ENCODE measurements at places on chromosomes 1 and 21.

DNA sequence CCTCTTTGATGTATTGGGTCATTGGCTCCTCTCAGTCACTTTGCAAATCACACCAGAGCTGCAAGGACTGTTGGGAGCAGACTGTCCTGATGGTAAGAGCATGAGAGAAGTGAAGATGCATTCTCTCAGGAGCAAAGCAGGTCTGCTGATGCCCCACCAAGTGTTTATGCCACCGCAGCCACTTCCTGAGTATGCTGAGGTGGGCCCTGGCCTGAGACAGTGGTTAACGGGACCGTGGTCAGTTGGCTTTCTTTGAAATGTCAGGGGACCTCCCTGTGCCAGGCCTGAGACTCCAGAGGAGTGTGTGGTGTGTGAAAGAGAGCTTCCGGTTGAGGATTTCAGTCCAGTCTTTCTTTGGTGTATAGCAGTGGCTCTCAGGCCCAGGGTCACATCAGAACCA lies 79.4 kb downstream of the SPATA46 start:
- DNase-seq: no peak

DNA sequence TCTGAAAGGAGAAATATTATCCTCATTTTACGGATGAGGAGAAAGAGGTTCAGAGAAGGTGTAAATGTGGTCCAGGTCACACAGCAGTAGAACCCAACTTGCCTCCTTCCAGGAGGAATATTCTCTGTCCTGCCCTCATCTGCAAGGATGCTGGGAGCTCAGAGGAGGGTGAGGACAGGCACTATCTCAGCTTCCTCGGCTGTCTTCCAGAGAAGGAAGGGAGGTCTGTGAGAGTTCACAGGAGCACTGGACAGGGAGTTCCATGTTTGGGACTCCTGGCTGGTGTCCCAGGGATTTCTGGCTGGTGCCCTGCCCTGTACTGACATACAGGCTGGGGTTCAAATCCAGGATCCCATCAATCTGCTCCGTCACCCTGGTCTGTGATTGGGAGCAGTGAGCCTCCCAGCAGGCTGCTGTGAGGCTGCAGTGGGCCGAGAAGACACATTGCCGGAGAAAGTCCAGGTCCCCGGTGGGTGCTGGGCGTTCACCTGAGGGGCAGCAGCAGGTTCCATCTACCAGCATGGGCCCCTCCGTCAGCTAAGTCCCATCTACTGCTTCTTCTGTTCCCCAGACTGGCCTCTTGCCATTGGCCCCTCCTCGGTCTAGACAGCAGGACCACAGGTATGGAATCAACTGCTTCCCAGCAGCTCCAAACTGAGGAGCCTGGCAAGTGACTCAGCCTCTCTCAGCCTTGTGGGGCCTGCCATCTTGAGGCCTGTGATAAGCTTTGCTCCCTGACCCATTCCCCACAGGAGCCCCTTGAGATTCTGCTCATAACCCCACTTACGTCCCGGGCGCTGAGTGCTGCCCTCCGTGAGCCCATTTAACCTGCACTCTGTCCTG lies 8.5 kb upstream of the BSND start:
- DNase-seq: no peak

- DNase-seq: no peak
Observed at GRCh38 chr1:8591569-8591968, 225.9 kb downstream of the RERE start.

DNA sequence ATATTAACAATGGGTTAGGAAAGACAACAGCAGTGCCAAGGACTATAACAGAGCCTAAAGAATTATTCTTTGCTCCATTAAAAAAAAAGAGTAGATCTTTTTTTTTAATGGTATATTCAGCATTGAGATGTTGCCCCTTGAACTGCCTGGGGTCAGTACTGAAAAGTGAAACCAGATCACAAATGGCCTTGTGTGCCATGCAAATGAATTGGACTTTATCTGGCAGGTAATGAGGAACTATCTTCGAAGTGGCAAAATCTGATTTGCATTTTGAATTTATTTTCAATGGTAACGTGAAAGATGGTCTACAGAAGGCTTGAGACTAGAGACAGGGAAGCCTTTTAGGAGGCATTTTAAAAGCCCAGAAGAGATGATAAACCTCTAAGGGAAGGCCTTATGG lies 21.4 kb upstream of the PKN2 start:
- DNase-seq: no peak

- DNase-seq: no peak
Observed at GRCh38 chr1:7552402-7552801, 218.7 kb upstream of the VAMP3 start.

DNA sequence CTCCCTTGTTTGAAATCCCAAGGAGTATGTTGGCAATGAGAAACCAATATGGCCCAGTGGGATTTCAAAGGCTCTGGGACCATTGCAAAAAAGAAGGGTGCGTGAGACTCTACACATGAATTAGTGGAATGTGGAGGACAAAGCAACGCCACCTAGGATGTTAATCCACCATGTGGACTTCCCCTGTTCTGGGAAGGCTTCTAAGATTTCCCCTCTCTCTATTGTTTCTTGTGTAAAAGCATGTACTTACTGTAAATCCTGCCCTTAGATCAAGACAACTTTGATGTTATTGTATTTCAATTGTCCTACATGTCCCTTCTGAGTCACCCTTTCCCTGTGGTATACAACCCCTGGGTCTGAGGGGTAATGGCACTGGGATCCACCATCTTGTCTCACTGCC lies 4.7 kb upstream of the ACADM start:
- no peak for DNase-seq

DNA sequence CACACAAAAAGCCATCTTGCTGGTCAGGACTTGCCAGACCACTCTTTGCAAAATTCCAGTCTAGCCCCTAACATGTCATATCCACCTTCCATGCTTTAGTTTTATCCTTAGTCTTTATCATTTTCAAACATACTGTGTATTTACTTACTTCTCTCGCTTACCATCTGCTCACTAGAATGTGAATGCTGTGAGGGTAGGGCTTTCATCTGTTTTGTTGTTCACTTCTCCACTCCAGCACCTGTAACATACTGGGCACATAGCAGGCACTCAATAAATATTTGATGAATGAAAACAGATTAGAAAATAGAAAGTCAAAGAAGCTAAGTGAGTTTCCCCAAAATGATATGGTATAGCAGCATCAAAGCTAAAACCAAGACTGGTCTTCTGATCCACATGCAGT lies 79.9 kb downstream of the OLFML2B start:
- DNase-seq: no peak

DNA sequence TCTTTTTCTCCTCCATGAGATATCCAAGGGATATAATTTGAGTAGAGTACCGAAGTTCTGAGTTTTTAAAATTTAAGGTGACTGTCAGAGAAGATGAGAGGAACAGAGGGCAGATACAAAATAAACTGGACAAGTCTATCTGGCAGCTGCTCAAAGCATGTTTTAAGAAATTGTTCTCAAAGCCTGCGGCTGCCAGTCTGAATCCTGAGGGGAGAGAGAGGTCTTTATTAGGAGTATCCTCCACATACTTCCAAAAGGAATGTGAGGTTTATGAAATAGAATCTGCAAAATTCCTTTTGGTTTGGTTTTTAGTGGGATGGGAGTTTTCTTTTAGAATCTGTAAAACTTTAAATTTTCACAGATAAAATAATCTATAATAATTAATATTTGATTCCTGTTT lies 41.3 kb downstream of the TTC13 start:
- DNase-seq: no peak

DNA sequence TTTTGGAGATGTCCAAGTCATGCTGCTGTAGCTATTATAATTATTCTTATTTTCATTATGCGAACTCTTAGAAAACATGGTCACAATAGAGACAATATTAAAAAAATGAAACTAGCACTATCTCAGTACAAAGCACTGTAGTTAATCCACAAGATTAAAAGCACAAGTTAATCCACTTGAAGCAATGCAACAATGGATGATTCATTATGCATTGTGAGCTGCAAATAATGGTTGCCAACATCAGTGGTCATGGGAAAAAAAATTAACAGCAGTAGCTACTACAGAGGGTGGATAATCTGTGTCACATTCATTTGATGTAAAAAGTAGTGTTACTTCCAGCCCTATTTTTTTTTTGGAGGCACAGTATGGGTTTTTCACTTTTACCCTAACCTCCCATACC lies 56.7 kb downstream of the DPT start:
- DNase-seq: no peak

DNA sequence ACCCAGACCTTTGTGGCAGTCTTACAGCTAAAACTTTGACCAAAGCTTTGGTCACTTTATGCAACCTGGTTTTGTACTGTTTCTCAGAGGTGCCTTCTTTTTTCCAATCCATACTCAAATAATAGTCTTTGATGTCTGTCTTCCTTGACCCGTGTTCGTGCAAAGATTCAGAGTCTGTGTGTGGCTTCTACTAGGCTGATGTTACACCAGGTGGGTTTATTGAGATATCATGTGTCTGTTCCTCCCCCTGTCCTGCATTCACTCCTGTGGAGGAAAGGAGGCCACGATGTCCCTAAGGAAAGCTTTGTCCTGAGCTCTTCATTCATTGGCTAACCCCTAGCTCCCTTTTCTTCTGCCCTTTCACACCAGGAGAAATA lies 15.0 kb upstream of the IKBKE start:
- no peak for DNase-seq

DNA sequence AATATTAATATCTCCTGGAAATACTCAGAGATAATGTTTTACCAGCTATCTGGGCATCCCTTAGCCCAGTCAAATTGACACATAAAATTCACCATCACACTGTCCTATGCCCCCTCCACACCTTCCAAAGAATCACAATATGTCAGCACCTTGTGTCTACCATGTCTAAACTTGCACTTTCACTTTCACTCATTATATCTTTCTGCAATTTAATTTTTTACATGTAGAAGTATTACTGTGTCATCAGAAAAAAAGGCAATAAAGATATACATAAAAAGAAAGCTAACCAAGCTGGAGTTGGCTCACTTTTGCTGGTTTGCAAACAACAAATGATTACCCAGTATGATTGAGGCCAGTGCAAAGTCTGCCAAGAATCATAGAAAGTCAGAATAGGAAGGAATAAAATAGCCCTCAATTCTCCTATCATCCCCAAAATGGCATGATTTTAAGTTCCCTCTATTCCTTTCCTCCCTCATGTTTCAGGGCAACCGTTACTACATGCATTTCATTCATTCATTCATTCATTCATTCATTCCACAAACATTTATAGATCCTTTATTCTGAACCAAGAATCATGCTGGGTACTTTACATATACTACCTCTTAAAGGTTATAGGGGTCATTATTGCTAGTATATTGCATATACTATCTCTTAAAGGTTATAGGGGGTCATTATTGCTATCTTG lies 5.9 kb upstream of the LUZP1 start:
- DNase-seq: no peak

DNA sequence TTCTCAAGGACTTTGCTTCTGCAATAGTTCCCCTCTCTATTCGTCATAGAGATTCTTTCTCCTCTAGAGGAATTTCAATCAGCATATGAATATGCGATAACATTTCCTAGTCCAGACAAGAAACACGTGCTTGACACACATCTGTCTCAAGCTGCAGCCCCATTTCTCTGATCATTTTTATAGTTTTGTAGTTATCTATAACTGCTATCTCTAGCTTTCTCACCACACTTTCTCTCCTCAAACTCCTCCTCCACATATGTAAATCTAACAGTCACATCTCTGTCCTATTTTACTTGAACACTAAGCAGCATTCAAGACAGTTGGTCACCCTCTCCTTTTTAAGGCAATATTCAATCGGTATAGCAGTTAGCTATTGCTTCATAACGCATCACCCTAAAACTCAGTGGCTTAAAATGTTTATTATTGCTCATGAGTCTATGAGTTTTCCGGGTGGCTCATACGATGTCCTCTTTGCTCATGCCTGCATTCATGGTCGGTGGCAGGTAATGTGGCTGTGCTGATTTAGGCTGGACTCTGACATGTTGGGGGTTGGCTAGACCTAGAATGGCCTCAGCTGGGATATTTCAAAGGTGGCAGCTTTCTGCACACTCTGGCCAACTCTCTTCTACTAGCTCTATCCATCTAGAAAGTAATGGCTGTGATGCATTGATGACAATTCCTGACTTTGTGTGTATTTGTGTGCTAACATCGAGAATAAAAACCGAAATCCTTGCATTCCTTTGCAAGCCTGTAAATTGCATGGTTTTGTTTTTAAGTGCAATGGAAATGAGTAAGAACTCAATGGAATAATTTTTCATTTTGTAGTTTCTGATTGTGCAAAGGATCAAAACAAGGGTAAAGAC lies 20.6 kb downstream of the ATP6V1G3 start:
- no peak for DNase-seq

DNA sequence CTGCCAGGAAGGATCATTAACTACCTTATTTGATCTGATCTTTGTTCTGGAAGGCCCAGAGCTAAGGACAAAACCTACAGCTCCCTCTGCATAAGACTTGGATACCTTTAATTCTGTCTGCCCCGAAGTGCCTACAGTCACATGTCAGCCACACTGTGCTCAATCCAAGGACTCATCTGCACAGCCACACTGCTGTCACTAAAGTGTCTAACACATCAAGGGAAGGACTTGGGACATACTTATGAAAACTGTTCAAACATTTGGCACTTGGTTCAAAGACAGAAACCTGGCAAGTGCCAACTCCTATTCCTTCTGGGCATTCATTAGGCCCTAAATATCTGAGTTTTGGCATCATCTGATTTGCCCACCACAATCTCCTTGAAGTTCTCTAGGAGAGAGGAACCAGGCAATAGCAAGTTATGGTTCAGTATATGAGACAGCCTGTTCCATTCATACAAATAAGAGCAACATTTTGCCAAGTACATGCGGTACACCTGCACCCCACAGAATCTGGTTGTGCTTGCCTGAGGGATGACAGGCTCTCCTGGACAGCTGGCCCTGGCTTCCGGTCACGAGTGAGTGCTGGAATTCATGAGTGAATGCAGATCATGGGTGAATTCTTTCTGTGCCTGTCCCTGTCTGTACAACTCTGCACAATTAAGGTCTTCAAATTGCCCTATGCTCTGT lies 105.9 kb downstream of the KCNK1 start:
- DNase-seq: no peak

DNA sequence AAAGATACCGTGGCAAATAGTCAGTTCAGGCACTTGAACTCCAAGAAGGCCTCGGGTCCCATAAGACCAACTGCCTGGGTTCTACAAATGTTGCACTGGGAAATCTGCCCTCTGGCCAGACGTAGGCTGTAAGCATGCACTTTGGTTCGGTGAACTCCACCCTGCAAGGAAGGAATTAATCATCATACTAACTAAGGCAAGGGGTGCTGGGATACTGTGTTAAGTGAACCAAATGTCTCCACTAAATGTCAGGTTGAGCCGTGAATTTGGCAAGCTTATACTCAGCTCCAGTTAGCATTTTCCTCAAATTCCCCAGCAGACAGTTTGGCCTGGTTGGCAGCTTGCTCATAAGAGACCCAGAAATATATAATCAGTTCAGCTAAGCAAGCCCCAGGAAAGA lies 385.9 kb downstream of the GPATCH2 start:
- DNase-seq: no peak

GRCh38 chr1:218669431-218669830 lies 324.3 kb downstream of the TGFB2 start:
- DNase-seq: no peak
